Posterior vena cava (tissue), 2 donors: ENCODE measurements at places on chromosomes 16 and 17. TPM values are rescaled to one million over a fixed set of nuclear protein-coding genes. Genes with fewer than 3 reads are reported as not detected.

The CRYM gene
- total RNA-seq: 0.93 TPM

The KRT23 gene
- total RNA-seq: 0.37 TPM

The USH1G gene
- total RNA-seq: not detected

The EMP2 gene
- 45.8 TPM for total RNA-seq

The MYH8 gene
- not detected for total RNA-seq

The SLC6A2 gene
- total RNA-seq: not detected
